ENCODE measurements at places on chromosomes 4 and X. TPM values are rescaled to one million over a fixed set of nuclear protein-coding genes. Genes with fewer than 3 reads are reported as not detected.

The CORIN gene
- total RNA-seq, result not detected

DNA sequence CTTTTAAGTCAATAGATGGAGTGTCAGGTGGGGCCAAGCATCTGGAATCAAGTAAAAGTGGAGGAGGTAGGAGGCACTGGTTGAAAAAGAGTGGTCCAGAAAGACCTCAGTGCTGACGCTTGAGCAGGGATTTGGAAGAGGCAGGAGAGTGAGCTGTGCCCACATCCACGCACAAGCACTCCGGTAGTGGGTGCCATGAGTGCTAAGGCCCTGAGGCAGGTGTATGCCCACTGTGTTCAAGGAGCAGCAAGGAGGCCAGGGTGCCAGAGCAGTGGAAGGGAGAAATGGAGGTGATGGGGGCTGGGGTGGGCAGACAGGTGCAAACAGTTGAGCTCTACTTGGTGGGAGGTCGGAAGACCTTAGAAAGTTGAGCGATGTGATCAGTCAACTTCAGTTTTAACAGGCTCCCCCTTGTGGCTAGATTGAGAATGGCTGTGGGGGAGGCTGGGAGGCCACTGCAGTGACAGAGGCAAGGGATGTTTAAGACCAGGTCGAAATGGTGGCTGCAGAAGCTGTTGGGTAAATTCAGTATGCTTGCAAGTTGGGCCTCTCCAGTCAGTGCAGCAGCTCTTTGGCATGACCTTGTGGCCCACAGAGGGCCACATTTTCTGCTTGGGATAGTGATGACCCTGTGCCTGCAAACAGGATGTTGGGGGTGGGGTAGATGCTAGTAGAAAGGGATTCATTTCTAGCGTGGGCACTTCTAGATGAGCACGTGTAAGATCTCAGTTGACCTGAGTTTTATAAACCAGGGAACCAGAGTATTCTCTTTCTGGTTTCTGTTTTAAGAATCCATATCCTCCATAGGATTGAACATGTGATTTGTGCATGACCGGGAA lies 12.7 kb downstream of the TKTL1 start:
- H3K27me3 ChIP-seq, result no peaks in the 10 kb centered on the region
- H3K4me3 ChIP-seq, result no peak overlapping the region
- H3K27ac ChIP-seq, result no peak overlapping the region

The HAND2 gene
- total RNA-seq, result not detected

DNA sequence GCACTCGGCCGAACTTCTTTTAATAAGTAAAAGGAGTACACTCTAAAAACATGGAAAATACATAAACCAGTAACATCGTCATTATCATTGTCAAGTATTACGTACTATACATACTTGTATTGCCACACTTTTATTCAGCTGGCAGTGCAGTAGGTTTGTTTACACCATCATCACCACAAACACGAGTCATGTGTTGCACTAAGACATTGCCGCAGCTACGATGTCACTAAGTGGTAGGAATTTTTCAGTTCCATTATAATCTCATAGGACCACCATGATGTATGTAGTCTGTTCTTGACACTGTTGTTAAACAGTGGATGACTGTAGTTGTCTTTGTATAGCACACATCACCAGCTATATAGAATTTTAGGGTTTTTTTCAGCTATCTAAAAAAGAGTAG lies 48.0 kb upstream of the TMEM131L start:
- peak overlapping the region; percentile 4 for H3K27ac ChIP-seq
- no peak overlapping the region for H3K4me3 ChIP-seq
- H3K36me3 ChIP-seq, result no peaks in the 10 kb centered on the region
- no peak for DNase-seq

GRCh38 chr4:69760455-69760854 lies at the start of gene SULT1B1:
Gene SULT1B1 (minus strand): TSS chr4:69760620. CDS start chr4:69755217, 5,403 bp downstream.
- no peak within 1 kb of the TSS for H3K4me3 ChIP-seq
- no peaks in the 10 kb centered on the region for H3K36me3 ChIP-seq
- H3K4me1 ChIP-seq, result peaks cover 5% of the 10 kb centered on the region
- H3K27me3 ChIP-seq, result no peaks in the 10 kb centered on the region
- DNase-seq, result no peak

The TRIM75 gene
- total RNA-seq, result not detected

- no peak for DNase-seq
- H3K4me3 ChIP-seq, result no peak overlapping the region
- H3K27ac ChIP-seq, result no peak overlapping the region
- no peaks in the 10 kb centered on the region for H3K4me1 ChIP-seq
- H3K36me3 ChIP-seq, result no peaks in the 10 kb centered on the region
These were observed 199.0 kb upstream of the NUDT6 start for GRCh38 chr4:123121241-123121907.

DNA sequence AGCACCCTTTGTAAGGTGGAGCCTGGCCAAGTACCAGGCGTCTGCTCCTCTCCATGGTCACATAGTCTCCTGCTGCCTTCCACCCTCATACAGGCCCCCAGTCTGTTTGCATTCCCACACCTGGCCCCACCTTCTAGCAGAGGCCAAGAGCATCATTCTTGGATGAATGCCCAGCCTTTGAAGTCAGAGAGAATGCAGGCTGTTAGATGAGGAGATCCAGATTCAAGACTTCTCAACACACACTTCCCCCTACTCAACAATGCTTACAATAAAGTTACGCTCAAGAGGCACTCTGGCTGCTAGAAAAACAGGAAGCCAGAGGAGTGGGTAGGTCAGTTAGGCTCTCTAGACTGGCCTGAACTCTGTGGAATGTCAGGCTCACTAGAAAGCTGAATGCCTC lies 43.3 kb downstream of the SHROOM4 start:
- no peak overlapping the region for H3K4me3 ChIP-seq
- H3K27me3 ChIP-seq, result no peaks in the 10 kb centered on the region
- no peak for DNase-seq
- H3K4me1 ChIP-seq, result no peaks in the 10 kb centered on the region
- H3K27ac ChIP-seq, result no peak overlapping the region
- H3K36me3 ChIP-seq, result no peaks in the 10 kb centered on the region

- H3K4me1 ChIP-seq, result peaks cover 1% of the 10 kb centered on the region
- H3K27me3 ChIP-seq, result no peaks in the 10 kb centered on the region
- H3K36me3 ChIP-seq, result no peaks in the 10 kb centered on the region
- no peak for DNase-seq
- no peak overlapping the region for H3K4me3 ChIP-seq
These were observed 34.2 kb upstream of the GALNT7 start for GRCh38 chr4:173134426-173134825.

DNA sequence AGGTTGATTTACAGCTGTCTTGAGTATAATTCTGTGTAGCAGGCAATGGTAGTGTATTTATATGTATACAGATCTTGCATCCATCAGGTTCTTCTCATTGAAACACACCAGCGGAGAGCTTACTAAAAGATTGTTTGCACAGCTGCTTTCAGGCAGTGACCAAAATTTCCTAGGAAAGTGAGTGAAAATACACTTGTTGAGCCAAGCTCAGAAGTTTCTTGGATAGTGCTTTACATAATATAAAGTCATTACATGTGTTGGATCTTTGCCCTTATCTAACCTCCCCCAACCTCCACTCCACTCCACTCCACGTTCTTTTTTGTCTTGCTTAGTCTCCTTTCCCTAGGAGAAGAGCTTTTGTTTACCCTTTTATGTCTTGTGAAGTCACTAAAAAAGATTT lies 34.1 kb downstream of the CNKSR2 start:
- H3K4me3 ChIP-seq, result no peak overlapping the region
- H3K27me3 ChIP-seq, result no peaks in the 10 kb centered on the region
- no peak for DNase-seq
